Vagina (tissue), 2 donors: ENCODE measurements at places on chromosomes 13 and 19.

DNA sequence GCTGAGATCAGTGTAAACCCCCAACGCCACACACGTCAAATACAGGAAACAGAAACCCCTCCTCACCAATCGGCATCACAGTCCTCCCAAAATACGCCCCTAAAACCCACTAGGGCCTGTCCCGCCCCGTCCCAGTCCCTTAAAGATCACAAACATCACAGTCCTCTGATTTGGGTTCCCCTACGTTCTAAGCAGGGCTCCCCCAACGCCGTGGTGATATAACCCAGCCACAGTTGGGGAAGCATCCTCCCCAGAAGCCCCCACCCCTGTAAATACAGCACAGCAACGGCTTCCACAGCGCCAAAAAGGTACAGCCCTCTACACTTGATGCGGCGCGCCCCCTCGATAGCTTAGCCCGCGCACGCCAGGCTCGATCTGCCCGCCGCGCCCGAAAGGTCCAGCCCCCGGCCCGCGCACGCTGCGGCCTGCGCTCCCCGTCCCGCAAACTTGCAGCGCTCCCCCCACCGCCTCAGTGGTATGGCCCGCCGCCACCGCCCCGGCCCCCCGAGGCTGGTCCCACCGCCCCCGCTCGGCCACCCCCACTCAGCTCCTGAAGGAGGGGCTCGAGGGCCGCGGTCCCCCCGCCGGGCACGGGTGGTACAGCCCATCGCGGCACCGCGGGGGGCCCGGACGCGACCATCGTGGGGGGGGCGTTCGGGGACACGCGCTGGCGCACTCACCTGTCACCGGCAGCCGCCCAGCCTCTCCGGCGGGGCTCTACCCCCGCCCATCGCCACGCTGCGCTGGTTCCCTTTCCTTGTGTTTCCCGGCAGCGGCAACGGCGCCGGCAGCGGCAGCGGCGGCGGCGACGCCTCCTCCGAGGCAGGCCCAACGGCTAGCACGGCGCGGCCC, at the start of gene AKT2:
TSS of gene AKT2 (minus strand) at position 845 of the 852 bp plus-strand sequence. CDS start 20,078 bp downstream, outside the sequence.
- DNase-seq, result no peak

DNA sequence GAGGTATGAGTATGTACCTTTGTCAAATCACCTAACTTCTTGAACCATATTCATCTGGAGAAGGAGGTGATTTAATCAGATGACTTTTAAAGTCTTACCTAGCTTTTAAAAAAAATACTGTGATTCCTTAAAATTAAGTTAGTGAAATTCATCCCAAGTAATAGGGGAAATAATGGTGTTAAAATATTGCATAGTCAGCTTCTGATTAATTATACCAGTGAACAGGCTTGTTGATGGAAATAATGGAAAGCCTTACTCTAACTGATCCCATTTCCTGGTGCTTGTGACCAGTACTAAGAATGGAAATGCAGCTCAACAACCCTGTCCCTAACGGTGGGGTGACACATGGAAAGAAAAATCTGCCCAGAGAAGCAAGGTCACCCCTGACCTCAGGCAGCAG, 130.7 kb downstream of the CDK8 start:
- no peak for DNase-seq

DNA sequence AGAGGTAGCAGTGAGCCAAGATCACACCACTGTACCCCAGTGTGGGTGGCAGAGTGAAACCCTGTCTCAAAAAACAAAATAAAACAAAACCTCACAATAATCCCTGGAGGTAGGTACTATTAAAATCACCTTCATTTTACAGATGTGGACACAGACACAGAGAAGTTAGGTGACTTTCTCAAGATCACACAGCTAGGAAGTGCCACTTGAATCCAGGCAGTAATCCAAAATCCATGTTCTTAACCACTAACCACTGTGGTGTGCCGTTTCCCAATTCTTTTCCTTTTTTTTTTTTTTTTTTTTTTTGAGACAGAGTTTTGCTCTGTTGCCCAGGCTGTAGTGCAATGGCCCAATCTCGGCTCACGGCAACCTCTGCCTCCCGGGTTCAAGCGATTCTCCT, 9.0 kb downstream of the PPP1R14A start:
- no peak for DNase-seq

DNA sequence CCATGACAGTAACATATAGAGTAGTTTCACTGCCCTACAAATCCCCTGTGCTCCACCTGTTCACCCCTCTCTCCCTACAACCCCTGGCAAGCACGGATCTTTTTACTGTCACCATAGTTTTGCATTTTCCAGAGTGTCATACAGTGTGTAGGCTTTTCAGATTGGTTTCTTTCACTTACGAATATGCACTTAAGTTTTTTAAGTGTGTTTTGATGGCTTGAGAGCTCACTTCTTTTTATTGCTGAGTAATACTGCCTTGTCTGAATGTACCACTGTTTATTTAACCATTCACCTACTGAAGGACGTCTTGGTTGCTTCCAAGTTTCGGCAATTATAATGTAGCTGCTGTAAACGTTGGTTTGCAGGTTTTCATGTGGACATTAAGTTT, 175.1 kb downstream of the ITGBL1 start:
- DNase-seq, result no peak

GRCh38 chr19:9967326-9967725, 31.0 kb upstream of the OLFM2 start:
- no peak for DNase-seq

DNA sequence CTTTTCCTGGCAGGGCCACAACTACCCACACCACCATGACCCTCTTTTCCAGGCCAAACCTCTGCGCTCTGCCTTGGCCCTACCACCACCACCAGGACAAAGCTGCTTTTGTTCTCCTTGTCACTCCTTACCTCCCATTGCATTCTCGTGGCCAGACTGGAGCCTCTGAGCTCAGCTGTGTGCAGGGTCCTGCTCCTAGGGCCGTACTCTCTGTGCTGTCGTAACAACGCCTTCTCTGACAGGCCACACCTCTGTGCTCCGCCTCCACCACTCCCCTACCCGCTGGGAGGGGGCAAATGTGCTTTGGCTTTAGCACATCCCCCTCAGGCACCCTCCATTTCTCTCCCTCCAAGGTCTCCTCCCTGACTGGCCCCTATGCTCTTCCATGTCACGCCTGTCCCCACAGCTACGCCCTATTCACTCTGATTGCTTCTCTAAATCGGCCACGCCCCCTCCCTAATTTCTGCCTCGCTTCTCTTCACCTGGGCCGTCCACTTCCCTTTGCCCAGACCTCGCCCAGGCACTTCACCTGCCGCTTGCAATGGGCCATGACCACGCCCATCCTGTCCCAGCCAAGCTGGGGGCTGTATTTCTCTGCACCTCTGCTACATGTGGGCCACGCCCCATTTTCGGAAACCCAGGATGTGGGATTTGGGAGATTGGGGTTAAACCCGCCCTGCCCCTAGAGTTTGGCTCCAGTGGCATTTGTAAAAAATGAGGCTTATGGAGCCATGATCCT, 472.3 kb downstream of the KLF12 start:
- DNase-seq, result no peak

GRCh38 chr13:34156841-34157365, 339.0 kb downstream of the RFC3 start:
- no peak for DNase-seq

DNA sequence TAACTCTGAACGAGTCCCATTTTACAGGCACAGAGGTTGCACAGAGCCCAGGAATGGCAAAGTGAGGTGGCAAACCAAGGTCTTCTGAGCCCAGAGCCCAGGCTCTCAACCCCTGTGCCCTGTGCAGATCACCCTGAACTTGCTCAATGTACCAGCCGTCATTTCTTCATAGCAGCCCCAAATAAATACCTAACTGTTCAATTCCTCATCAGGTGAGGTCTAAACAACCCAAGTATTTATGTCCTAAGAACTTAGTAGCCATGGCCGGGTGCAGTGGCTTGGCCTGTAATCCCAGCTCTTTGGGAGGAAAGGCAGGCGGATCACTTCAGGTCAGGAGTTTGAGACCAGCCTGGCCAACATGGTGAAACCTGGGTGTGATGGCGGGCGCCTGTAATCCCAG, 21.8 kb upstream of the PNMA8B start:
- DNase-seq, result no peak

DNA sequence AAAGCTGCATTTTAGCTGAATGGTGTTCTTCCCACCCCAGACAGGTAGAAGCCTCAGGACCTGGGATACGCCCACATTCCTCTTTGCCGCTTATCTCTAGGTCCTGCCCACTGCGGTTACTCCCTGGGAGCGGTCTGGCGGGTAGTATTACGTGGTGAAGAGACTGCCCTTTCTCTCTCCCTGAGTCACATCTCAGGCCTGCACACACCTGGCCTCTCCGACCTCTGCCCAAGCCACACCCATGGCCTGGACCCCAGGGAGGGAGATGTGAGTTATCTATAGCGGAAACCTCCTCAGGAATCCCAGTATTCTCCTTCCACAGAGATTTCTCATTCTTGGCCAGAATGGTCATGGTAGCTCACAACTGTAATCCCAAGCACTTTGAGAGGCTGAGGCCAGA, 17.3 kb downstream of the RHPN2 start:
- DNase-seq, result no peak

GRCh38 chr19:54415208-54415900, at the start of gene TTYH1:
Gene TTYH1, plus strand, starts transcription at chr19:54415464. Its CDS starts 89 bp downstream, at chr19:54415553.
- no peak for DNase-seq

DNA sequence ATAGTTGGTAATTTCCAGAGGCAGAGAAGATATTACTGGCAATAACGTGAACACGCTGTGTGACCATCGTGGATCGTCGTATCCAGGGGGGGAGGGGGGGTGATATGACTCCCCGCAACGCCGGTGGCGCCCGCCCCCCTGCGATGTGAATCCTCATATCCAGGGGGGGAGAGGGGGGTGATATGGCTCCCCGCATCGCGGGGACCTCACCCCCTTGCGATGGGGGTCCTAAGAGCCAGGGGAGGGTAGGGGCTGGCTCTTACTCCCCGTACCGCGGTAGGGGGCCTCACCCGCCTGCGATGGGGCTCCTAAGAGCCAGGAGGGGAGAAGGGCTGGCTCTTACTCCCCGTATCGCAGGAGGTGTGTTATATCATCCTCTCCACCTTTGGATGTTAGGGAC, 31.3 kb upstream of the RGCC start:
- DNase-seq, result no peak

GRCh38 chr19:18227781-18228271, 1.6 kb upstream of the PDE4C start:
- no peak for DNase-seq

GRCh38 chr19:41324921-41325639, 15.1 kb downstream of the CCDC97 start:
- DNase-seq, result no peak

GRCh38 chr19:41233748-41234240, 14.8 kb downstream of the AXL start:
- DNase-seq, result no peak

- DNase-seq, result no peak
Measured at GRCh38 chr13:39770221-39771090, 115.0 kb downstream of the COG6 start.

DNA sequence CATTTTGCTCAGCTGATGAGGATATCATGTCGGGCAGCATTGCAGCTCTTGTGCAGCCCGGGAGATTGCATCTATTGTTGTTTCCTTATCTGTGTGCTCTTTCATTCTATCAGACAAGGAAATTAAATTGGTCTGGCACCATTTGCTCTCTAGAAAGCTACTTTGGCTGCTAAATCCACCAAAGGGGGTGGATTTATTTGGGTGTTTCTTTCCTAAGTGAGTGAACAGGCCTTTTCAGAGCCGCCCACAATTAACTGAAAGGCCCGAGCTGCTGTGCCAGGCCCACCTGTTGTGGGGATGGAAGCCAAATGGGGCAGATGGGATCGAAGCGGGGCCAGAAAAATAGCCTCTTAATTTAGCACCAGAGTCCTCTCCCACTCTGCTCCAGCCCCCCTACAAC, 99.4 kb downstream of the DNAJC15 start:
- no peak for DNase-seq

DNA sequence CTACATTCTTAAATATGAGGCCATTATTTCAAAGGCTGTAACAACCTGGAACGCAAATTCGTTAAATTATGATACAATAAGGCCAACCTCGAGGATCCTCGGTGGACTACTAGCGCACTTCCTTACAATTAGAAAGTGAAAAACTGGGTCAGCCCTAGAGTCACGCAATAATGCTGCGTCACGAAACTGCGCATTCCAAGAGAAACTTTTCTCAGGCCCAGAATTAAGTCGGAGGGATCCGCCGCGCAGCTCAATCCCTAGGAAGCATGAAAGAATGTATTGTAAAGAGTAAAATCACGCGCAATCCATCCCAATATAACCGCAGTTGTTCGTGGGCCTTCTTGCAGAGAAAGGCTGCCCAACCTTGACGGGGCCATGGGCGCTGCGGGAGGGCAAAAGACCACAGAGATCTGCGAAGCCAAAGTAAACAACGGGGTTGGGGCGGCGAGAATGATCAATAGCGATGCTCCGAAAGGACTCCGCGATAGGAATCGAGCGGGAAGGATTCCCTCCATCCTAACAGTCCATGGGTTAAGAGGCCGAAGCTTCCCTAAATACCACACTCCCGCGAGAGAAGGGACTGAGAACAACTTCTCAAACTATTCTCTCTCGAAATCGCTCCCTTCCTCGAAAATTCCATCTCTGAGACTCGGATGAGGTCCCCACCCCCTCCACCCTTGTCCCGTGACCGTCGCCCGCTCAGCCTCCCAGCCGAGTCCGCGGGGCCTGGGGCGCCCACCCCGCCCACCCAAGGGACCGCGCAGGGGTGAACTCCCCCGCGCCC, 564 bp downstream of the SPART start:
- no peak for DNase-seq

GRCh38 chr13:100581504-100581903, 7.1 kb downstream of the GGACT start:
- no peak for DNase-seq

DNA sequence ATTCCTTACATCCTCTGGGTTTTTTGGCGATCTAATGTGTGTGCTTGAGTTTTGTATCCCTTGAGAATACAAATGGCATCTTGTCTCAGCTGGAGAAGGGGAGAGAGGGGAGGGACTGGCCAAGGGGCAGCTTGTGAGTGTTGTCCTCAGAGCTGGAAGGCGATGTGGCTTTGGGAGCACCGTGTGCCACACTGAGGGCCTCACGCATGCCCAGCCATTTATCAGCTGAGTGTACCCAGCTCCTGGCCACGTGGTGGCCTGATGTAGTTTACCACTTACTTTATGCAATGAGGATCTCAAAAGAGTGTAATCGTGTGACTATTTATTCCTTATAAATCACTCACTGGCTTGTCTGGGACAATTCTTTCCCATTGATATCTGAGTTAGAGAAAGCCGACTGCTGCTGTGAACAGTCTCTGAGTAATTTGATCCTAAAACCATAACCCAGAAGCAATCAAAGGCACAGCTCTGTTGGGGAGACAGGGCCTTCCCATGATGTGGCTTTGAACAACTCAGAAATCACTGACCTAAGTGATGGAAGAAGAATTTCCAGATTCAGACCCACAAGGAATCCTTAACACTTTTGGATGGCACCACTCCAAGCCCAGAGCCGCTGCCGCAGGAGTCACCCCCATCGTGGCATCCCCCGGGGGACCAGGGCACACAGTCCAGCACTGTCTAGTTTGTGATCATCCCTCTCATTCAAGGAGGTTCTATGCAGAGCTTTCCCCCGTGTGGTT, 53.9 kb upstream of the MTIF3 start:
- no peak for DNase-seq

GRCh38 chr19:38714354-38714778, 29.9 kb downstream of the CAPN12 start:
- no peak for DNase-seq
